ENCODE measurements at places on chromosomes 12 and 14.

GRCh38 chr14:52998376-52999015 lies 47.6 kb upstream of the FERMT2 start:
- DNase-seq = no peak

GRCh38 chr14:76698631-76699030 lies 62.6 kb upstream of the VASH1 start:
- DNase-seq = no peak

DNA sequence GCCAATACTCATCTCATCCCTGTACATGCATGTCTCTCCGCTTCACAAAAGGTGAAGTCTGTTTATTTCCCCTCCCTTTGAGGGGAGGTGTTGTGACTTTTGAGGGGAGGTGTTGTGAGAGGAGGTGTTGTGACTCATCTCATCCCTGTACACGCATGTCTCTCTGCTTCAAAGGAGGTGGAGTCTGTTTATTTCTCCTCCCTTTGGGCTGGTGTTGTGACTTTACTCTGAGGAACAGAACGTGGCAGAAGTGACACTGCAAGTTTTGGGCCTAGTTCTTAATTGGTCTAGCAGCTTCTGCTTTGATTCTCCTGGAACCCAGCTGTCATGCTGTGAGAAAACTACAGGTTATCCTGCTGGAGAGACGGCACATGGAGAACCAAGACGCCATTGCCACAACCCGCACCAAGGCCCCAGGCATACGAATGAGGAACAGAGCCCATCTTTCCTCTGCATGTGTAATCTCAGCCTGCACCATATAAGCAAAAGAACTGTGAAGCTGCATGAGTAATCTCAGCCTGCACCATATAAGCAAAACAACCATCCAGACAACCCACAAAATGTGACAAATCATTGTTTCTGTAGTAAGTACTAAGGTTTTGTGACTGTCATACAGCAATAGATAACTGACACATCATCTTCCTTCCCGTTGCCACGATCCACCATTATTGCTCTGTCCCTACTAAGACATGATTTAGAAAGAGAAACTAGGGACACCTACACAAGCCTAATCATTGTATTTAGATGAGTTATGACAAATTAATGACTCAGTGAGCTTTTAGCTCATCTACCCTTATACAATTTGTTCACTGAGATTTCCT lies 30.0 kb downstream of the GALNT4 start:
- DNase-seq = peak; percentile 18

GRCh38 chr12:49644620-49644994 lies 21.2 kb downstream of the PRPF40B start:
- DNase-seq = peak; percentile 65

DNA sequence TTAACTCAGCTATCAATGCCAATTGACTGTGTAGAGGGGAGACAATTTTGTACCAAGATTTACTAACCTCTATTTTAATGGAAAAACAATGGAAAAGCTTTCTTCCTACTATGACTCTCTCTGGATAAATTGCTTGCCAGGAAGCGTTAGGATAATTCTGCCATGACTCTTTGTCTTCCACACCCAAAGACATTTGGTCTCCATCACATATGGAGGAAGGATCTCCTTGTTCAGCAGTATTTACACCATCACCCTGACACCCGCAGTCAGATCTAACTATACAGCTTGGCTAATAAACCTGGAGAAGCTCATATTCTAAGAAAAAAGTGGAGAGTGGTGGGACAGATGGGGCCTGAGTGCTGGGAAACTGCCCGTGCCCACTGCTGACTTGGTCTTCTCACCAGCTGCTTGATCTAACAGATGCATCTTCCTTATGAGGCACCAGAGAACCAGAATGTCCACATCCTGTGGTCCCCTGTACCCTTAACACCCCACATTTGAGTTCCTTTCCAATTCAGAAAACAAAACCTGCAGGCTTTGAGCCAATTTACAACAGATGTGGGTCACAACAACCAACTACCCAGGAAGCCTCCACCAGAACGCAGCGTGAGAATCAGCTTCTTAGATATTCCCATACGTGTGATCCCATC lies 154.0 kb downstream of the DAD1 start:
- DNase-seq = no peak

- no peak for DNase-seq
These were observed 40.9 kb upstream of the CORO1C start for GRCh38 chr12:108772247-108772646.

DNA sequence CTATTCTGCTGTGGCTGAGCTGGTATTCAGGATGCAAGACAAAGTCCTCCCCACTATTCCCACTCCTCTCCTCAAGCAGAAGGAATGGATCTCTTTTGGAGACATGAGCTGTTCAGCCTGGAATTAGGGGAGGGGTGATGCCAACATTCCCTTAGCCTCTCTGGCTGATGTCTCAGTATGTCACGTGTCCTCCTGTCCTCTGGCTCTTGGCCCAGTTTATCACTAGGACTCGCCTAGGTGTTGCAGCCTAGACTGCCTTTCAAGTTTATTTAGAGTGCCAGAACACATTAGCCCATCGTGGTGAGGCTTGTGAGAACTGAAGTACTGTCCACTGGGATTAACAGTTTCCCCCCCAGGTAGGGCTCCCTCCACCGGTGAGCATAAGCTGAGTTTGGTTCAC lies 239.9 kb upstream of the MIS18BP1 start:
- no peak for DNase-seq

DNA sequence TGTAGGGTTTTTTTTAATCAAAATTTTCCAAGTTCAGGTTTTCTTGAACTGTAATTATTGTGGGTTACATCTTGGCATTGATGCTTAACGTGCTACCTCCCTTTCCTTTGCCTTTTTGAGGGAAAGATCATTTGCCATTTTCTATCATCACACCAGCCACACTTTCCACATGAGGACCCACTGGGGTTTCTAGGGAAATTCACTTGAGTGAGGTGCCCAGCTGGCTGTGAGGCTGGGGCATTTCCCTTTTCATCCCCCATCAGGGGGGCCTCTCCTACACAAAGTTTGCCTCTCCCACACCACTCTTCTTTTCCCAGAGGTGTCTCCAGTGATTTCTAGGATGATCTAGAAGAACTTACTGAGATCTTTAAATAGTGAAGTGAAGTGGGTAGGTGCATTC lies 335.7 kb downstream of the BMP4 start:
- no peak for DNase-seq

DNA sequence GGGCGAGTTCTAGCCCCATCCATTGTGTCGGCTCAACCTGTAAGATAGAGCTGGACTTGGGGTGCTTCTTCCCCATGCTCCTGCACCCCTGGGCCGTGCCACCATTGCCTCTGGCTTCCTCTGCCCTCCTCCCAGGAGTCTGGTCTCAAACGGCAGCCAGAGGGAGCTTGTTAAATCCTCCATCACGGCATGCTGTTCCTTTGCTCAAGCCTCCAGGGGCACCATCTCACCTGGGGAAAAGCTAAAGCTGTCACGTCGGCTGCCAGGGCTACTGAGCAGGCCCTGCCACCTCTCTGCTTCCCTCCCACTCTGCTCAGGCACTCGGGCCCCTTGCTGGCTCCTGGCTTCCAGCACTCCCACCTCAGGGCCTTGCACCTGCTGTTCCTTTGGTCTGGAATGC lies 140.4 kb downstream of the RBM19 start:
- DNase-seq = no peak

- peak; percentile 55 for DNase-seq
These were observed at the start of gene SLC48A1 for GRCh38 chr12:47773062-47773857. TSS of gene SLC48A1 (plus strand) at chr12:47773238. CDS start at chr12:47773305, 67 bp downstream.

DNA sequence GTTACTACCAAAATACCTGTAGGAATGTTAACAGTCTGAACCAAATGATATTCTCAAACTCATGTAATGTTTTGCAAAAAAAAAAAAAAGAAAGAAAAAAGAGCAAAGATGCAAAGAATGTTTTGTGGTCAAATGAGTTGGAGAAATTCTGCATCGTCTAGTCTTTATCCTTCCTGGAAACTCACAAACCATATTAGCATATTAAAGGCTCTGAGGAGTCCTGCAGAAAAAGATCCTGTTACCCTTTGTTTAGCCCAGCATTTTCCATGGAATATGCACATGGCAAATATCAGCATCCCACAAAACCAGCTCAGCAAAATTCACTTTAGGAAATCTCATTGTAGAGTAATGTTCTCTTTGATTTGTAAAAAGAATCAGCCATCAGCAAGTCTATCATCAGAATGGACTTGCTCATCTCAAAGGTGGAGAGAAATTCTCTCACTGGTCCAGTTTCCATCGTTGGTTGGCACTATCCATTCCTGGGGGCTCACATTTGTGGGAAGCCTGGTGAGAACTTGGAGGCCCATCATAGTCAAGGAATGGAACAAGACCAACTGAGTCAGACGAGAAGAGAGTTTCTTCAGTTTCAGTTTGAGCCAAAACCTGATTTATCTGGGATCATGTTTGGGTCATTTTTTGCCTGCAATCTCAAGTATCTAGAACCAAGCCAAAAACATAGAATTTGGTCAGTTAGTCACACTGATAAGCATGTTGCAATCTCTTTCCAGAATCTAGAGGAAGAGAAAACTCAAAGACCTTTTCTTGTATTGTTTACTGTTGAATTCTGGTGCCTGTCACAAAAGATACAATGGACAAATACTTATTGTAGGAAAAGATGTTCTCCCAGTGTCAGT lies 129.8 kb downstream of the TBX5 start:
- DNase-seq = no peak

- DNase-seq = no peak
These were observed 407.0 kb upstream of the MGAT4C start for GRCh38 chr12:86663173-86663572.

DNA sequence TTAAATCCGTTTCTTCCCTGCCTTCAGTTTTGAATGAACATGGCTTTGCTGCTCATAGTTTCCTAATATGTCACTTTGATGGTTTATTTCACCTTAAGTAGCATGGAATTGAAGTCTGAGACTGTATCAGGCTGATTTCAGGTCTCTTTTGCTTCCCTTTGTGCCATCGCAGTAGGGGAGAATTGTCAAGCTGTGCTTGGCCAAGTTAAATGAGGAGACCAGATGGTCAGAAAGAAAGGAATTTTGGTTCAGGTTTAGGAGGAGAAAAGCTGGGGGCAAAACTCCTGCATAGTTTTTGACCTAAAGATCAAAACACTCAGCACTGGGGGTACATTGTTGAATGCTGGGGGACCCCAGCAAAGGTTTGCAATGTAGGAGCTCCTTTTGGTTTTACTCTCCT lies 398.4 kb downstream of the NUAK1 start:
- no peak for DNase-seq
